D721Med (cell line): ENCODE measurements at places on chromosomes 7 and 10.

DNA sequence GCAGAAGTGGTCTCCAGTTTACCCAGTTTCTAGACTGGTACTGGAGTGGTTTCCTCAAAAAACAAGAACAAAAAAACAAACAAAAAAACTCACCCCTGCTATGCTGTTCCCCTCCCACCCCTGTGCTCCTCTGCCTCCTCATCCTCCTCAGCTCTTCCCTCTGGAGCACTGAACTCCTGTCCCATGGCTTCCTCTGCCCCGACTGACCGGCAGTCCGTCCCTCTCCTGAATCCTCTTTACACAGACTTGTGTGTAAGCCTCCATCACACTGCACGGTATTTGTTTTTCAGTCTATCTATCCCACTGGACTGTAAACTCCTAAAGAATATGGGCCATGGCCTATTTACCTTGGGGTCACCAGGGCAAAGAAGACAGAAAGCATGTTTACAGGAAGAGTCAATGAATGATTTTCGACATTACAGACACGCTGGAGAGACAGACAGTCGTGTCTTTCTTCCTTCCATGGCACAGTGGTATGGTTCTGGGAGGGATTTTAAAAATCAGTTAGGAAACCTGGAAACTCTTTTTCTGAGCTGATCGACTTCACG, 265.3 kb downstream of the GLI3 start:
- no peak for DNase-seq

- no peak for DNase-seq
These were observed 16.3 kb upstream of the GATA3 start for GRCh38 chr10:8037941-8038894.

DNA sequence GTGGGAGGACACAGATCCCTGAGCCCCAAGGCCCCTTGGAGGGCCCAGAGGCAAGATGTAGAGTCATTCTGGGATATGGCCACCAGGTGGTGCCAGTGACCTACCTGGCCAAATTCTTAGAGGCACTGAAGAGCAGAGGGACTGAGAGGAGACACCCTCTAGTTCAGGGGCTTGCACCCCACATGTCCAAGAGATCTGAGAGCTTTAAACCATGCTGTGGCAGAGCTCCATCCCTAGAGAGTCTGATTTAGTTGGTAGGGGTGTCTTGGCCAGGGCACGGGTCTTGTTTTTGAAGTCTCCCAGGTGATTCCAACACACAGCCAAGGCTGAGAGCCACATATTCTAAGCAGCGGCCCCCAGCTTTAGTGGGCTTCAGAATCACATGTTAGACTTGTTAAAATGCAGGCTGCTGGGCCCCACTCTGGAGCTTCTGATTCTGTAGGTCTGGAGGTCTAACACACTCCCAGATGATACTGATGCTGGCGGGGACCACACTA, 52.5 kb downstream of the PRF1 start:
- peak; percentile 48 for DNase-seq

DNA sequence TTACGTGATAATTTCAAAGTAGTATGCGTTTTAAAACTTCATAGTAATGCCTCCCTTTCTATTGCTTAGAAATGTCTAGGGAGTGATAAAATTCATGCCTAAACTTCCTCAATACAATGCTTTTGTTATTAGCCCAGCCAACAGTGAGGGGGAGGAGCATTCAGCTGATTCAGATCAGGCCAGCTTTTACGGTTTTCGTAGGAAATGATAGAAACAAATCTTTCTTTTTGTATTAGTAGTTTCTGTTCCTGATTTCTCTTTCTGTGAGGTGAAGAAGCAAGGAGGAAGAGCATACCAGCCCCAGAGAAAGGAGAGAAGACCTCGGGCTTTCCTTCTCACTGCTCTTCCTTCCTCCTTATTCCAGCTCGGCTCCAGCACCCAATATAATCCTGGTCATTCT, 35.2 kb upstream of the ITPRID1 start:
- no peak for DNase-seq

GRCh38 chr10:127125331-127125730, 71.1 kb downstream of the INSYN2A start:
- DNase-seq, result no peak

- DNase-seq, result no peak
These were observed 76.9 kb upstream of the MGMT start for GRCh38 chr10:129390147-129390546.

GRCh38 chr7:72260406-72260805, 151.7 kb downstream of the CALN1 start:
- no peak for DNase-seq

- no peak for DNase-seq
These were observed 10.4 kb downstream of the PMPCB start for GRCh38 chr7:103307503-103308231.

DNA sequence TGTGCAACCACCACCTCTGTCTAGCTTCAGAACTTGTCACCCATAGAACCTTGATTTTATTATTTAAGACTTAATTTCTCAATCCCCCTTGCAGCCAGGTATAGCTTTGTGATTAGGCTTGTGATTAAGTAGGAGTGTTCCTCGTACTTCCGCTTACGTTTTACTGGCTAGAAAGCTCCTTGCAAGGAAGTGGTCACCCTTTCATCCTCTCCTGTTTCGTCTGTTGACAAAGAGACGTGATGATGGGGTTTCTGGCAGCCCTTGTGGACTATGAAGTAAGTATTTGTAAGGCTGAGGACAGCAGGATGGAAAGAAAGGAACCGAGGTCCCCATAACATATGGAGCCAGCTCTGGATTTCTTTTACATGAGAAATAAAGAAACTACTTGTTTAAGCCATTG, 86.5 kb upstream of the KDM7A start:
- no peak for DNase-seq

GRCh38 chr10:101290431-101290830, 61.2 kb upstream of the LBX1 start:
- no peak for DNase-seq

DNA sequence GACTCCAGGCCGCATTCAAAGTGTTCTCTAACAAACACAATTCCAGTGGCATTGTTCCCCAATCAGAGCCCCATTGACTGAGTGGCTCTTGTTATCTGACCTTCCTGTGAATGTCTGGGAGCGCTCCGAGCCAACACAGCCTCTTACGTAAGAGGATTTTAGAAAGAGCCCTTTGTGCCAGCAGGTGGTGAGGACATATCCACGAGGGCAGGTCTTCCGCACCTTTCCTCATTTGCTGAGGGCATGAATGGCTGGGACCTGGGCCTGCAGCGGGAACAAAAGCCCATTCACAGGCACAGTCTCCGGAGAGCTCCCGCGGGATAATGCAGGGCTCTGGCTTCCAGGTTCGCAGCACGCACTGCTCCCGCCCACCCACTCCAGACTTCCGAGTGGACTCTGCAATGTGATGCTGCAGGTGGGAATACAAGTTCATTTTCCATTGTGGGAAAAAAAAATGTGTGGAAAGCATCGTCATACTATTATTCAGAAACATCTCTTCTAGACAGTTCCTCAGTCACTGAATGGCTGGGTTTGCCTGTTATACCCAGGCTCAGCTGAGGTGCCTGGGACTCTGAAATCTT, 295.0 kb upstream of the IGFBP3 start:
- DNase-seq, result no peak

- DNase-seq, result no peak
These were observed 201.5 kb downstream of the GRID1 start for GRCh38 chr10:86164960-86165630.

GRCh38 chr7:28029051-28029450, 151.5 kb downstream of the JAZF1 start:
- no peak for DNase-seq

DNA sequence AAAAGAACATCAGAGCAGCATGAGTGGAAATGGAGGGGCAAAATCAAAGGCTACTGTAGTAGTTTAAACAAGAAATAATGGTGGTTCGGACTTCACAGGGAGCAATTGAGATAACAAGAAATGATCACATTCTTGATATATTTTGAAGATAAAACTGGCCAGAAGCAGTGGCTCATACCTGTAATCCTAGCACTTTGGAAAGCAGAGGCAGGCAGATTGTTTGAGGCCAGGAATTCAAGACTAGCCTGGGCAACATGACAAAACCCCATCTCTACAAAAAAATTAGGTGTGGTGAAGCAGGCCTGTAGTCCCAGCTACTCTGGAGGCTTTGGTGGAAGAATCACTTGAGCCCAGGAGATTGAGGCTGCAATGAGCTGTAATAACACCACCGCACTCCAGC, 22.9 kb downstream of the EEF1AKMT2 start:
- DNase-seq, result no peak

DNA sequence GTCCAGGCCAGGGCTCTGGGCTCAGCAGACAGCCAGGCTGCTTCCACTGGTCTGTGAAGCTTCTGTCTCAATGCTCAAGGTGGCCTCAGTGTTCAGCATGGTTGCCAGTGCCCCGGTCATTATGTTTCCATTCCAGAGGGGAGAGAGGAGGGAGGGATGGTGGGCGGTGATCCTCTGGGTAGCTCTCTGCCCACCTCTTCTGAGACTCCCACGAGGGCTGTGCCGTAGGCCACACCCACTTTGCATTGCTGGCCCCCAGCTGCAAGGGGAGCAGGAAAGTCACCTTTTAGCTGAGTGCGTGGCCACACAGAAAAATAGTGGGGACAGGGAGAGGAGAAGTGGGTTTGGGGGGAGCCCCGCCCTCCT, 42.5 kb downstream of the FOXK1 start:
- DNase-seq, result no peak

DNA sequence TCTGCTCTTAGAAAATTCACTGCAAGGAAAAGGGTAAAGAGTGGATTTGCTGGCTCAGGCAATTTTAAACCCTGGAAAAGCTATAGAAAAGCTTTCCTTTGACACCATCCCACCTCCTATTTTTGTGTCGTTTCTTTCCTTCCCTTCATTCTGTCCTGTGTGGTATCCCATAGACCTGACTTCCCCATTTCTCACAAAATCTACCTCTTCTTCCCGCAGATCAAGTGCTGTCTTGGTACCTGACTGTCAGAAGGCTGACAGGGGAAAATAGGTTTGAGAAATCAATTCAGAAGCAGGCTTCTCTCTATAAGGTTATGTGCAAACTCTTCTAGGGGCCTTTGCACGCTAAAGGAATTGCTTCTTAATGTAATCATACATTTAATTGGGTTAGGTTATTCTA, 98.9 kb downstream of the MTPN start:
- no peak for DNase-seq

GRCh38 chr10:117167789-117168674, 29.3 kb upstream of the KCNK18 start:
- peak; percentile 67 for DNase-seq

- DNase-seq, result no peak
These were observed 17.0 kb downstream of the XPNPEP1 start for GRCh38 chr10:109906316-109906715.

- DNase-seq, result no peak
These were observed 289.1 kb upstream of the SHH start for GRCh38 chr7:156101355-156101754.

- no peak for DNase-seq
These were observed 17.1 kb downstream of the MAGI2 start for GRCh38 chr7:79436378-79436777.

GRCh38 chr10:132897516-132898381, 44.6 kb downstream of the CFAP46 start:
- no peak for DNase-seq

- no peak for DNase-seq
These were observed 34.3 kb upstream of the HERPUD2 start for GRCh38 chr7:35729061-35729783.

DNA sequence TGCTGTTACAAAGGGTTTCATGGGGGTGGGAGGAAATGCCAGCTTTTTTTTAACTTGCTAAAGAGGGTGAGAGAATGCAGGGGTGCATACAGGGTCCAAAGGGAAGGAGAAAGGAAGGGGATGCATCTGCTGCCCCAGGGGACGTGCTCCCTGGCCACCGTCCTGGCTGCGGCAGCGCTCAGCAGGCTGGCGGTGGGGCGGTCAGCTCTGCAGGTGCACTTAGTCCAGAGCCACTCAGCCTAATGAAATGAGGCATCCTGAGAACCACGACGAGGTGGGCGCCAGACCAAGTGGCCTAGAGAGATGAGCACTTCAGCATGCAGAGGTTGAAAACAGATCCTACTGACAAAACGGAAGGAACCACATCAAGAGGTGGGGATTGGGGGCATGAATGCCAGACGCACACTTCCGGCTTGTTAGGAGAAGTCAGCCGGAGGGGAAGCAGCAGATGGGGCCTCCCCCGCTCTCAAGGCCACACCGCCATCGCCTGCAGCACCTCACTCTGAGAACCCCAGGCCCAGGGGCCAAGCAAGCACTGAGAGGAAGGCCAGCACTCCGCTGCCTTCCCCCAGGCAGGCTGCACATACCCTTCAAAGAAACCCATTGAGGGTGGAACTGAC, 94.5 kb downstream of the MAD1L1 start:
- no peak for DNase-seq

DNA sequence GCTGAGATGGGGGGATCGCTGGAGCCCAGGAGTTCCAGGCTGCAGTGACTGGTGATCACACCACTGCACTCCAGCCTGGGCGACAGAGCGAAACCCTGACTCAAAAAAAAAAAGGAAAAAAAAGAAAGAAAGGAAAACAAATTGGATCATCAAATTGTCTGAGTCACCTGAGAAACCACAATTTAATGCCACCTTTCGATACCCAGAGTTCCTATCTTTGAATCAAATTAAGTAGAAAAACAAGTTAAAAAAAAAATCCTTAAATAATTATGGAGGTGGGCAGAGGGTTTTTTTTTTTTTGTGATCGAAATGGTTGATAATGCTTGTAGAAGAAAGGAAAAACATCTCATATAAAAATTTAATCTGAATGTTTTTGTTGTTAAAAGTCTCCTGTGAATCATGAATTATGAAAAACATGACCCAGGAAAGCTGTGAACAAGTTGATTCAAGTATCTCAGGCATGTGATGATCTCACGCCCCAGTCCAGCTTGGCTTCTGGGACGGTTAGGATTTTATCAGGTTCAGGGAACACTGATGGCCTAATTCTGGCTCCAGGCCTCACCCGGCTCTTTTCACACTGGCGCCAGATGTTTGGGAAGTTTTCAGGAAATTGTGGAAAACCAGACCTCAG, 25.3 kb upstream of the CUX1 start:
- DNase-seq, result no peak

GRCh38 chr7:34758111-34758601, 100.1 kb downstream of the NPSR1 start:
- DNase-seq, result no peak

DNA sequence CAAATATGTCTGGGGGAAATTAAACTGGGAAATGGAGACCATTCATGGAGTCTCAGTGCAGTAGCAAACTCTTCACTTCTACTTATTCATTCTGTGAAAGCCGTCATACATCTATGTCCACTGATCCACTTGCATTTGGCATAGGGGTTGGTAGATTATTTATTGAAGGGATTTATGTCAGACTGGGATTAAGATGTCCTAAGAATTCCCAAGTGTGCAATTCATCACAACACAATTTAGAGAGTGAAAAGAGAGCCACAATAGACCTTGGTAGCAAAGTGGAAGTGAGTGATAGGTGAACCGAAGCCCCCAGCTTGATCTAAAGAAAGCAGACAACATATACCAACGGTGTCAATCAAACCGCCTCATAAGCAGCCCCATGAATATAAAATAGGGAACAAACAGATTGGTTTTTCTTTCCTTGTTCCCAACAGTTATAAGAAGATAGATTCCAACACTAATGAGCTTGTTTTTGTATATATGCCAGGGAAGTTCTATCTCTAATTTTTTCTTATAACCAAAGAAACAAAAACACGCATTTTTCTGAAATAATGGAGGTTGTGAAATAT, 234.3 kb downstream of the CACNA2D1 start:
- no peak for DNase-seq

GRCh38 chr7:44978511-44979366, at the start of gene MYO1G:
Gene MYO1G (minus strand): TSS chr7:44979015. CDS start chr7:44978961, 54 bp downstream.
- DNase-seq, result no peak

- DNase-seq, result no peak
These were observed 606.4 kb downstream of the TNS3 start for GRCh38 chr7:46975493-46975892.

GRCh38 chr10:23610626-23611307, 171.9 kb downstream of the OTUD1 start:
- DNase-seq, result no peak
